ENCODE measurements at places on chromosomes 3 and 15. TPM values are rescaled to one million over a fixed set of nuclear protein-coding genes. Genes with fewer than 3 reads are reported as not detected.

Gene NTRK3
- total RNA-seq: under 0.01 TPM

Gene LXN
- 76.1 TPM for total RNA-seq

Gene HIGD2B
- total RNA-seq: not detected

Gene MST1
- total RNA-seq: 1.7 TPM

Gene GPR87
- total RNA-seq: 0.09 TPM

Gene UMPS
- 35.9 TPM for total RNA-seq

Gene GABRR3
- total RNA-seq: not detected

Gene CNTN4
- total RNA-seq: under 0.01 TPM

Gene TOPBP1
- total RNA-seq: 29.7 TPM

Gene MST1R
- 0.54 TPM for total RNA-seq

Gene ALCAM
- 87.5 TPM for total RNA-seq

Gene FBXL22
- total RNA-seq: under 0.01 TPM

Gene GPR171
- total RNA-seq: not detected

Gene ZNF197
- 13.7 TPM for total RNA-seq

Gene SLC12A8
- total RNA-seq: 2.7 TPM

Gene TPRG1
- 0.27 TPM for total RNA-seq

Gene CPA3
- 3.1 TPM for total RNA-seq

Gene PAQR9
- total RNA-seq: not detected

Gene GUCA1C
- total RNA-seq: not detected

Gene LRRC3B
- not detected for total RNA-seq

Gene TMCO5A
- total RNA-seq: not detected

Gene GOLGA6L24
- not detected for total RNA-seq

Gene AMT
- total RNA-seq: 1.2 TPM

Gene ROPN1
- not detected for total RNA-seq

Gene EPHA3
- 1.7 TPM for total RNA-seq

All from endothelial cell of coronary artery (primary cell).